Thoracic aorta (tissue), 2 donors: ENCODE measurements at places on chromosomes 7 and 10. TPM values are rescaled to one million over a fixed set of nuclear protein-coding genes. Genes with fewer than 3 reads are reported as not detected.

The HGF gene
- 35.7 TPM for total RNA-seq

DNA sequence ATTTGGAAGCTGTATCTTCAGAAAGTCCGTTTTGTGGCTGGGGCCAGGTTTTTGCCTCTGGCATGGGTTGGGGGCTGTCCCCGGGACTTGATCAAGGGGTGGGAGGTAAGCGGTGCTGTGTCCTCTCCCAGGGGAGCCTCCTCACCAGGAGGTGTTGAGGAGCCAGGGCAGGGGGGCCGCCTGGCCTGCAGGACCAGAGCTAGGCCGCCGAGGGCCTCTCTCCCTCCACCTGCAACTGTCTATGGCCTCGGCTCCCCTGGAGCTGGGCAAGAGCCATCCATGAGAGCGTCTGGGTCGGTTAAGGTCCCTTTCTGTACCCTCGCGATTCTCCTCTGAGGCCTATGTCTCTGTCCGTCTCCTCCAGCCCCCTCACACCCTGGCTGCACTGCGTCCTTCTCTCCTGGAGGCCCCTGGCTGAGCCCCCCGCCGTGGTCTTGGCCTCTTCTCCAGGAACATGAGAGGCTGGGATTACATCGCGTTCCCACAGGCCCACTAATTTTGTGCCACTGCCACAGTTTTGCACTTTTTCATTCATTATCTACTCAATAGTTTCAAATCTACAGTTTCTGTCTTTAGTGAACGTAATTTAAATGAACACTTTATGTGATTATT lies 20.6 kb downstream of the CALML5 start:
- no peak for DNase-seq

DNA sequence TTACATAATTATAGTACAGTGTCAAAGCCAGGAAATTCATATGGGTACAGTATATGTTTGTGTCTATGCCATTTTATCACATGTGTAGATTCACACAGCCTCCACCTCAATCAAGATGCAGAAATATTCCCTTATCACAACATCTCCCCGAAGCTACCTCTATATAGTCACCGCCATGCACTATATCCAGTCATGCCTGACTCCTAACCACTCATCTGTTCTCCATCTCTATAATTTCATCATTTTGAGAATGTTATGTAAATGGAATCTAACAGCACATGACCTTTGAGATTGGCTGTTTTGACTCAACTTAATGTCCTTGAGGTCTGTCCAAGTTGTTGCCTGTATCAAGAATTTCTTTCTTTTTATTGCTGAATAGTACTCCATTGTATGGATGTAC lies 22.3 kb upstream of the SLC25A13 start:
- no peak for DNase-seq

DNA sequence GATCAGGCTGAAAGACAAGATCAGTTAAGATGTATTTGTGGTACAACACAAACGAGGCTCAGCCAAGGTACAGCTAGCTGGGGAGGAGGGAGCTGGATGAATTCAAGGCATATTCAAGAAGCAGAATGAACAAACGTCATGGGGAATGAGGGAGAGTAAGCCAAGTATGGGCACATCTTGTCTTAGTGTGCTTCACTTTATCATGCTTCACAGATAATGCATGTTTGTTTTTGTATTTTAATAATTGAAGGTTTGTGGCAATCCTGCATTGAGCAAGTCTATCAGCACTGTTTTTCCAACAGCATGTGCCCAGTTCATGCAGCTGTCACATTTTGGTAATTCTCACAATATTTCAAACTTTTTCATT lies 135.4 kb downstream of the HIBADH start:
- DNase-seq: no peak

DNA sequence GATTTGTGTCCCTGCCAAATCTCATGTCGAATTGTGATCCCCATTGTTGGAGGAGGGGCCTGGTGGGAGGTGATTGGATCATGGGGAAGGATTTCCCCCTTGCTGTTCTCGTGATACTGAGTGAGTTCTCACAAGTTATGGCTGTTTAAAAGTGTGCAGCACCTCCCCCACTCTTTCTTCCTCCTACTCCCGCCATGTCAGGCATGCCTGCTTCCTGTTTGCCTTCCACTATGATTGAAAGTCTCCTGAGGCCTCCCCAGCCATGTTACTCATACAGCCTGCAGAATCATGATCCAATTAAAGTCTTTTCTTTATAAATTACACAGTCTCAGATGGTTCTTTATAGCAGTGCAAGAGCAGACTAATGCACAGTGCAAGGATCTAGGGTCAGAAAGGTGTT lies 75.4 kb downstream of the CALD1 start:
- no peak for DNase-seq

The TMEM254 gene
- 5.1 TPM for total RNA-seq

- no peak for DNase-seq
These were observed 2.7 kb upstream of the EN2 start for GRCh38 chr7:155455132-155455693.

DNA sequence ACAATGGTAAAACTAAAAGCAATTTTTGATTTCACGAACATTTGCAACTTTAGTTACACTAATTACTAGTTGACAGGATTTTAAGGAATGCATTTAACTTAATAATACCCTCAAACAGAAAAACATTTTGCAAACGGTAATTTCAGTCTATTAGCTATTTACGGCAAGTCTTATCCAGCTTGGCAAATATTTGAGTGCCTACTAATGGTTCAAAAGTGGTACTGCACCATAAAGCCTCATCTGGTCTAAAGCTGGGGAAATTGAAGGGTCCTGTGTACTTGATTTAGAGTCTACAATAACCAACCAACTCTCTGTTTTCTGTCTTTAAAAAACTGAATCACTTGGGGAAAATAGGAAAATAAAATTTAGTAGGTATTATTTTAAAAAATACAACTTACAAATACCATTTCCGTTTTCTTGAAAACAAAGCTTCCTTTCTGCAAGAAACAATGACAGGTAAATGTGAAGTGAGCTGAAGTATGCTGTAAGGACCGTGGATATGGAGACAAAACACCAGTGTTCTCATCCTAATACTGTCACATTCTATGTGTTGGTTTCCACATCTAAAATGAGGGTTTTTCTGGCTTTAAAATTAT lies 142.3 kb downstream of the VPS50 start:
- no peak for DNase-seq

DNA sequence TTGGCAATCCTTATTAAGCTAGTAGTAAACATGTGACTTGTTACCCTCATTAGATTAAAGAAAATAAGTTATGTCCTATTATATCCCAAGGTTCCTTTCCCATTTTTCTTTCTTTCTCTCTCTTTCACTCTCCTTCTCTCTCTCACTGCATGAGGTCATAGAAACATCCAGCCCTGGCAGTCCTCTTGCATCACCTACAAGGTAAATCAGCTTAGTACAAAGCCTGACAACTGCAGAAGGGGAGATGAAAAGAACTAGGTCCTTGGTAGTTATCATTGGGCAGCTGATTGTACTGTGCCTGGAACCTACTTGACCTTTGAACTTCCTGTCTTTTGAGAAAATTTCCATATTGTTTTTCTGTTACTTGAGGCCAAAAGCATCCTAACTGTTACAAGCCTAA lies 307.9 kb upstream of the SP8 start:
- DNase-seq: no peak

DNA sequence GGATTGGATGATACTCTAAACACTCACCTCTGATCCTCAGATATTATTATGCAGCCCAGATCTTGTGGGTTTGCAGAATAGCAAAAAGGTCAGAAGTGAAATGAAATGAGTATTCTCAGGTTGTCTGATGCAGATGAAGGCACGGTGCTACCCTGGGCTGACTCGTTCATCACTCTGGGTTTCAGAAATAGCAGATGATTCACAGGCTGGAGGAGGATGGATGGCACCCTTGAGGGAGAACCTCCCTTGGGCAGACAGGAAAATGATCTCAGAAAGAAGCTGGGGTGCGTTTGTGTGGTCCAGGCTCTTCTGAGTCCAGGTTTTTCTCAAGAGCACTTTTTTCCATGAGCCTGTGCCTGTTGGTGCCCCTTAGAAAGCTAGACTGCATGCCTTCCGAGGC lies 515.8 kb upstream of the MKI67 start:
- DNase-seq: no peak

The BHLHA15 gene
- not detected for total RNA-seq

DNA sequence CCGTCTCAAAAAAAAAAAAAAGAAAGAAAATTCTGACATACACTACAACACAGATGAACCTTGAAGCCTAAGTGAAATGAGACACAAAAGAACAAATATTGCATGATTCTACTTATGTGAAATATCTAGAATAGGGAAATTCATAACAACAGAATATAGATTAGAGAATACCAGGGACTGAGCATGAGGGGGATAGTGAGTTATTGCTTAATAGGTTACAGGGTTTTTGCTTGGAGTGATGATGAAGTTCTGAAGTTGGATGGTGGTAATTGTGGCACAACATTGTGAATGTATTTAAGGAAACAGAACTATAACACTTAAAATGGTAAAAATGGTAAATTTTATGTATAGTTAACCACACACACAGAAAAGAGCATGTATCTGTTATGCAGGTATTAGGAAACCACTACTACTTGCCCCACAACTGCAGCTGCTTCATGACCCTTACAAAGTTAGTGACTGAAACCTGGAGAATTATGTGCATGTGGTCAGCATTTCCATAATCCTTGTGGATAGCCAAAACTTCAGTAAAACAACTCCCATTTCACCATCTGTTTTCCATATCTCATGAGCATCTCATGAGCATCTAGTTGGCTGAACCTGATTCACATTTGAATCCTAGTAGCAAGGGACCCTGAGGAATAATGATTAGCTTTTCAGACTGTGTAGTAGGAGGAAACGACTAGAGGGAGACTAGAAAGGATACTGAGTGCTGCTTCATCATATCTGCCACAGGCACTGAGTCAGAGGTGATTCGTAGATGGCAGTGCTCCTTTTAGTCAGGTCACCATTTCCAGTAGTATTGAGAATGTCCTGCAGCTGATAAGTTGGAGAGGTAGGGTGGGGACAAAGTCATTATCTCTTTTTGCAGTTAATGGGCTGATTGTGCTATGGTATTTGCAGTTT lies 26.3 kb downstream of the SAMD8 start:
- no peak for DNase-seq

The CAMK2B gene
- 2.8 TPM for total RNA-seq

The LRMDA gene
- total RNA-seq: 8.3 TPM

The PARD3 gene
- total RNA-seq: 34.5 TPM

GRCh38 chr10:98676895-98677294 lies 230.2 kb upstream of the HPS1 start:
- no peak for DNase-seq

DNA sequence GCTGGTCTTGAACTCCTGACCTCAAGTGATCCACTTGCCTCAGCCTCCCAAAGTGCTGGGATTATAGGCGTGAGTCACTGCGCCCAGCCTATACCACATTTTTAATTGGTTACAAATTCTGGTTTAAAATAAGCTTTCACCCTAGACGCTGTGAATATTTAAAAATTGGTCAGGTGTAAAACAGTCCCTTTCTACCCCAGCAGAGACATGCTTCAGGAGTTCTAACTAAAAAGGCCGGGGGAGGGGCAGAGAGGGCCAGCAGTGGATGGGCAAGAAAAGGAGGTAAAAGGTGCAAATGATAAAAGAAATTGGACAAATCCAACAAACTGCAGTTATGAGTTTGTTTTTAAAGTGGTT lies 70.0 kb downstream of the WAPL start:
- DNase-seq: no peak

- DNase-seq: no peak
These were observed 89.5 kb downstream of the FAM53B start for GRCh38 chr10:124654686-124655085.

The KCNMA1 gene
- total RNA-seq: 188 TPM

DNA sequence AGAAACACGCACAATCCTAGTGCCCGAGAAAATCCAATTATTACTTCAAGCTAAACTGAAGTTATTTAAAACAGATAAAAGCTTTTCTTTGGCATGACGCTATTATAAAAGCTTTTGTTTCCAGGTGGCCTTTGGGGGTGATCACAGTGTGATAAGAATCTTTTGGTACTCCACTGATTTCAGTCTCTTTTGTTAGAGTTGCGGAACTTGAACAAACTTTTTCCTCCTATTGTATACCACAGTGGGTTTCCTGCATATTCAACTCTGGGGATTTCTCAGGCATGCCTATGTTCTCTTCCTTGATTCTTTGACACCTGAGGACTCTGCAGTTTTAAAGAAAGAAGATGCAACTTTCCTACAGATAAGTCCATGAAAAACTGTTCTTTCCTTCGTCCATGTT lies 99.7 kb upstream of the PITRM1 start:
- DNase-seq: no peak

GRCh38 chr10:32144817-32145688 lies 88.8 kb upstream of the KIF5B start:
- DNase-seq: no peak

DNA sequence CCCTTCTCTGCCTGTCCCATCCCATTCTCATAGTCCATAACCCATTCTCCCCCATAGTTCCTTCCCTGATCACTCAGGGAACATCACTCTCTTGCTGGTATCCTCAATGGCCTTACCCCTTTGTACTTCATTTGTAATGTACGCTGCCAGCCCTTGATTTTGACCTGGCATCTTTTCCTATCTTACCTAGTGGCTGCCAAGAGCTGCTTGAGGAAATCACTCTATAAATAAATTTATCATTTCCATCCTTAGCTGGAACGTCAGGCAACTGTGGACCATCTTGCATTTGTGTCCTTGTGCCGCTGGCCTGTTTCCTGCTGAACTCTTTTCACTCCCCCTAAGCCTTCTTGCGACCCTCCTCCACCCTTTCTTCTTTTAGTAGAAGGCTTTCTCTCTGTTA lies 14.0 kb downstream of the CDK14 start:
- no peak for DNase-seq

- DNase-seq: no peak
These were observed 8.0 kb upstream of the SMARCD3 start for GRCh38 chr7:151256410-151257045.

The APBB1IP gene
- total RNA-seq: 8.4 TPM

The HOXA5 gene
- total RNA-seq: 1.2 TPM

DNA sequence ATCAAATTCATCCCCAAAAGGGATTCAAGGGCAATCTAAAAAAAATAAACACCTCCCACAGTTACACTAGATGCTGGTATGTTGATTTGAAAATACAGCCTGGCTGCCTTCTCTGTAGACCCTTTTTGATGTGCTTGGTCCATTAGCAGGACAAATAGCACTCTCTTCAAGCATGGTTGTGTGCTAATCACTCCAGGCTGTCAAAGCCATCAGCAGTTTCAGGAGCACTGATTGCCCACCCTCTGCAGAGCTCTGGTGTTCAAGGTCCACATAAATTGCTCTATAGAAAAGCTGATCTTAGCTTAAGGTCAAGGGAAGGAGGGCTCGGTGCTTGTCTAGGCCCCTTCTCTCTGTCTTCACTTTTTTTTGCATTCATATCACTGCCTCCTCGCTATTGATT lies 35.4 kb downstream of the PRR15 start:
- no peak for DNase-seq
